ENCODE measurements at places on chromosomes 1 and 21.

GRCh38 chr21:31278511-31279130, 65.4 kb downstream of the TIAM1 start:
- no peak for DNase-seq

DNA sequence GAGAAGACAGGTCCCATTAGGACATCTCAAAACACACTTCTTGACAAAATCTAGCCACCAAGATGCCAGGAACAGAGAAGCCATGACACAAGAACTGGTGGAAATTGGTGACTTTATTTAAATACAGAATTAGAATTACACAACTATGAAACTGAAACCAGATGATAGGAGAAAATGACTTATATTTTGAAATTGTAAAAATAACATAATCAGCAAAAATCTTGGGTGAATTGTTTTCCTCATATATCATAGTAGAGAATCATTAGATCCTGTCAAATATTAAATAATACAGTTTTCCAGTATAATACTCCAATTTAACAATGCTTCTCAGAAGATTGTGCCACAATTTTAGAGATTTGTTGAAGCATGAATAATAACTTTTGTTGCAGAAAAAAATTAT, 81.5 kb upstream of the MROH9 start:
- no peak for DNase-seq

- peak; percentile 79 for DNase-seq
Observed at GRCh38 chr1:203172184-203173010, 3.2 kb downstream of the MYBPH start.

DNA sequence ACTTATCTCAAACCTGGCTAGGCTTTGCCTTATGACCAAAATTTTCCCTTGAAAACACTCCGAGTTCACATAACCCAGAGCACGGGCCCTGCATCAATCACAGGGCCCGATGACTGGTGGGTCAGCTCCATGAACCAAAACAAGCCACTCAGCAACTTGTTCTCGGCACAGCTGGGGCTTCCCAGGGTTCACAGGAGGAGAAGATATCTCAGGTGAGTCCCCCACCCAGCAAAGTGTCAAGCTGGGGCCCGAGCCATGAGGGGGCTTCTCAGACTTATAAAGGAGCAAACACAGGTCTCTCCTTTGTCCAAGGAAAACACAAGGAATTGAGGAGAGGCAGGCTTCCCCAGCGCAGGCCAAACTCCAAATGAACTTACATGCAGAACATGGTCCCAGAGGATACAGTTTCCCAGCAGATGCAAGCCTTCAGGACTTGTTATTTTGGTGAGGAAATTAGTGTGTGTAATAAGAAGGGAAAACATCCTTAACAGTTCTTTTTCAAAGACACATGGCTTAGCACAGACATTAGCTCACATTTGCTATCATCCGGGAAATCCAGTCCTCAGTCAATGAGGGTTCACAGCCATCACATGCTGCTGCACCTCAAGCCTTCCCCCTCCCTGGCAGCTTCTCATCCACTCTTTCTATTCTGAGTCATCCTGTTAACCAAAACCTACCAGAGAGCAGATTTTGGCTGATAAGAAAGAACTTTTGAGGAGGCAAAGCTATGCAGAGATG, 98.1 kb upstream of the NFIA start:
- DNase-seq = peak; percentile 85

- no peak for DNase-seq
Observed at GRCh38 chr1:225688345-225688744, 35.4 kb upstream of the ENAH start.

GRCh38 chr1:8293118-8293517, 24.8 kb upstream of the SLC45A1 start:
- DNase-seq = no peak

DNA sequence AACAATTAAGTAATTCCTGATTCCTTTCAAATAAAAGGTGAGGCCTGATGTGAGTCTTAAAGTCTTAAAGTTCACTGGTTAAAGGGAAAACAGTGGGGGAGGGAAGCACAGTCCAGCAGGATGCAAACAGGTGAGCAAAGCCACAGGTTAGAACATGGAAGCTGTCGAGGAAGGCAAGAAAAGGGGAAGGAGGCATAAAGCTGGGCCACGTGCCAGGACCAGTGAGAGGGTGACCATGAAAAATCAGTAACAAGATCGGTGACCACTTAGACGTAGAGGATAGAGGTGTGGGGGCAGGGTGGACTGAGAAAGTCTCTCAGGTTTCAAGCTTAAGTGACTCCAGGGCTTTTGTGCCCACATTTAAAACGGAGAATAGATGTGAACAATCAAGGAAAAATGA, 231.3 kb downstream of the SETD4 start:
- DNase-seq = no peak

GRCh38 chr21:32056791-32057190, 184.0 kb downstream of the HUNK start:
- DNase-seq = no peak

All from posterior vena cava (tissue), 2 donors.